A172 (cell line): ENCODE measurements at places on chromosomes 5 and 9. TPM values are rescaled to one million over a fixed set of nuclear protein-coding genes. Genes with fewer than 3 reads are reported as not detected.

- no peak for DNase-seq
Observed at GRCh38 chr5:102737805-102738469, 17.2 kb upstream of the PAM start.

GRCh38 chr5:145579301-145579700 lies 255.8 kb downstream of the PRELID2 start:
- no peak for DNase-seq

- DNase-seq: no peak
Observed at GRCh38 chr9:6051511-6051950, 36.1 kb upstream of the RANBP6 start.

DNA sequence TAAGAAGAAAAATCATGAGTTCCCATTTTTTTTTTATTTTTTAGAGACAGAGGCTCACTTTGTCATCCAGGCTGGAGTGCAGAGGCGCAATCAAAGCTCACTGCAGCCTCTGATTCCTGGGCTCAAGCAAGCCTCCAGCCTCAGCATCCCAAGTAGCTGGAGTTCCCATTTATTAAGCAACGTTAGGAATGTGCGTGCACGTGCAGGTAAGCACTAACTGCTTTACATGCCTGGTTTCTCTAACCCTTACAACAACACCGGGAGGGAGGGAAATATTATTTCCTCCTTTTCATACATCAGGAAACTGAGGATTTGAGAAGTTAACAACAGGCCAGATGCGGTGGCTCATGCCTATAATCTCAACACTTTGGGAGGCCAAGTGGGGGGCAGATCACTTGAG lies 16.3 kb upstream of the CDC23 start:
- no peak for DNase-seq

DNA sequence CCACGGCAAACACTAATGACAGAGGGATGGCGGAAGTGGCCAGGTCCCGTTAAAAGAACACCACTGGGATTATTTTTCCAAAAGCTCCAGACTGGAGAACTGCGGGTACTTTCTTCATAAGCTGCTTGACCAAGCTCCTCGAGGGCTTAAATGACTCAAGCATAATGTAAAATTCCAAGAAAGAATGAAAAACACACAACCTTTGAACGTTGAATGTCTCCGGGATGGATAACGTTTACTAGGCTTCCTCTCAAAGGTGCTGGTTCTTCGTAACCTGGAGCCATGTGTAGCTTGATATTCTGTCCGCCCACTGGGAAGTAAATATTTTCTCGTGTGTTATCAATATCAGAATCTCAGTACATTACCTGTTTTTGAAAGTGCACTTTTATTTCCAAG lies 67.6 kb downstream of the EPB41L4B start:
- no peak for DNase-seq

GRCh38 chr9:111999319-111999718 lies 102.7 kb downstream of the UGCG start:
- DNase-seq: no peak

DNA sequence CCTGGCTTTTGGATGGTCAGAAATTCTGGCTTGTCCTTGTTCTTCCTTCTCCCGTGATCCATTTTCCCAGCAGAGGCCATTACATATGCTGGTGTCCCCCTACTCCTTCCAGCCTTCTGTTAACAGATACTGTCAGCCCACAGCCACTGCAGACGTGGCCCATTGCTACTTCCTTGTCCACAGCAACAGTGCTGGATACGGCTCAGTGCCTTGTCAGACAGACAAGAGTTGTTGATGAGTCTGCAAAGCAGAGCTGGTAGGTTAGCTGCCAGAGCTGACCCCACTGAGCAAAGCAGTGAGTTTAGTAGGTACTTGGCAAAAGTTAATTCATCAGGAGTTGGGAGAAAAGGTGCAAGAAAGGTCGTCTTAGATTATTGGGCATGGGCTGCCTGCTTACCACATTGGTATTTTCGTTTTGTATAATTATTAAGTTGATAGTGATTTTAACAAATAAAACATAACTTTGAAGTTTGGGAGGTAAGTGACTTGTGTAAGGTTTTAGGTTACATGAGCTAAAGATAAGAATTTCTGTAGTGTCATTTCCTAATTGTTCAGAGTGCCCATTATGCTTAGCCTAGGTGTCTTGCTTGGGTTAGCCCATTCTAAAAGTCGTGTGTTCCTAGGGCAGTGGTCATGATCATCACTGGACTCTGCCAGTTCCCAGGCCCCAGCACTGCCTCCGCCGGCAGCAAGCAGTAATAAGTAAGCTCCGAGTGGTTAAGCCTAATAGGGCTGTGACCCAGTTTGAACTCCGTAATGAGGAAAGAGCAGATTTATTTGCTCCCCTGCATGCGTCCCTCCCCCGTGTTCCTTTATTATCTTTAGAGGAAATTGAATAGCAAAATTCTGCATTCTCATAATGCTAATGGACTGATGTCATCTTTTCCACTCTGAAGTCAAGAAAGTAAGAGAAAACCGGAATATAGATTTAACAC lies 292.0 kb downstream of the FANCC start:
- DNase-seq: peak; percentile 90

DNA sequence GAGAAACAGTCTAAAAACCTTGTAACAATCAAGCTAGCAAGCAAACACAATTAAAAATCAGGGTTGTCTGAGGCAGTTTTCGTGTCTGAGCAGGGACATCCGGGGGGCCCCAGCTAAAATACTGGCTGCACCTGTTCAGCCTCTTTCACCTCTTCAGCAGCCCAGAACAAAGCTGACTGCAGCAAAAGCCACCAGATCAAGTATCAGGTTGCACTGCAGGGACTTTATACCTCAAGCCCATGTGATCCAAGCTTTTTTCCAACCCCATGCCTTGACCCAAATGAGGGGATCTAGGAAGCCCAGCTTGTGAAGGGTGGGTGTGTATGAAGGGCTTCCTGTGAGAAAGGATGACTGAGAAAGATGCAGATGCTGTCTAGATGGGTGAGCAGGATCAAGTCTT lies 133.4 kb downstream of the SEMA6A start:
- no peak for DNase-seq

DNA sequence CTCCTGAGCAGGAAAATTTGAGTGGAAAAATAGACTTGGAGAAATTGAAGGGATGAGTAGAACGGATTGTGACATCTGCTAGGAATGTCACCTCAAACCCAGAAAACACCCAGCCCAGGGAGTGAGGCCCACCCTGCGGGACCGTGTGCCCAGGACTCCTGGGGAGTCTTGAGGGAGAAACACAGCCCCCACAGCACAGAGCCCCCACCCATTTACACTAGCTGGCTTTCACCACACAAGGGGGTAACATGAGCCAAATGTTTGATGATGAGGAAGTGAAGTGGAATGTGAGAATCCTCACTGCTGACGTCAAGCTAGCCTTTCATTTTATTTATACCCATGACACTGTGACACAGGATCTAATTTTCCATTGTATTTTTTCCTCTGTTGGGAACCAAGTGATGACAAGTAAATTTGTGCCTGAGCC lies 42.8 kb upstream of the PDE8B start:
- peak; percentile 90 for DNase-seq

- DNase-seq: no peak
Observed at GRCh38 chr5:60833520-60833919, 10.5 kb downstream of the ELOVL7 start.

DNA sequence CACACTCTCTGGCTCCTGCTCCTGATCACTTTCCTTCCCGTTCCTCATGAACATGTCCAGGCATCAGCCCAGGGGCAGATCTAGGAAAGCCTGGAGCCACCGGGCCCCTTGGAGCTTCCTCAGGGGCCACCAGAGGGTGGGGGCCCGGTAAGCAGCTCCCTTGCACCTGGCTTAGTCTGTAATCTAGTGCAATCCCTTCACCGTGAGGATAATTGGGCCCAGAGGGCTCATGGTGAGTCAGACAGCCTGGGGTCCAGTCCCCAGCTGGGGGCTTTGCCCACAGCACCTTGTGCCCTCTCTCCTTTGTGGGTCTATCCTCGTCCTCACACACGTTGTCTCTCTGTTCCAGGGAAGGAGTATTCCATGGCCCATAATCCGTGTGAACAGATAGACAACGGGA lies 10.4 kb upstream of the ALDH1B1 start:
- DNase-seq: no peak

DNA sequence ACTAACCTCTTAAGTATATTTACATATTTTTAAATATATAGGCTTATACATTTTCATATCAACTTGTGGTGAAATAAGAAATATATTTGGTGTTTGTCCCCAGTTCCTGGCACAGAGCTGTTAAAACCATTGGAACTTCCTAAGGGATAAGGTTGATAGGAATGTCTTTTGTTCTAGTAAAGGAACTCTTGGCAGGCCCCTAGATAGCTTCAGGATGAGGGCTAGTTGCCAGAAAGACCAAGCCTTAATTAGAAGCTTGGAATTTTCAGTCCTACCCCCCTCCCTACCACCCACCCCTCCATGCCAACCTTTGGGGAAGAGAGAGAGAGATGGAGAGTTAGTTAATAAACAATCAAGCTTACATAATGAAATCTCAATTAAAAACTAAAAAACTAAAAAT lies 638.6 kb upstream of the ACO1 start:
- no peak for DNase-seq

DNA sequence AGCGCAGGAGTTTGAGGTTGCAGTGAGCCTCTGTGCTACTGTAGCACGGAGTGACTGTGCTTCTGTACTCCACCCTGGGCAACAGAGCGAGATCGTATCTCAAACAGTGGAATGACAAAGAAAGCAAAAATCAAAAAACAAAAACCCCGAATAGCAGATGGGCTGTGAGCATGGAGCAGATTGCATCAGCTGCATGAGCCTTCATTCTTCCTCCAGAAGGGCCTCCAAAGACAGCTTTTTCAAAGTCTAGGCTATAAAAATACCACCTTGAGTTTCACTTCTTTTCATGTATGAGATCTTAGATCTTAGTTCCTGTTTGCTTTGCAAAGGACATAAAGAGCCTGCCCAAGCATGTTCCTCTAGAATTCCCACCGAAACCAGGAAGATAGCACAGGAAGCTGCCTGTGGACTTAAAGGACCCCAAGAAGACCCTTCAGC lies 15.0 kb upstream of the HSPB3 start:
- DNase-seq: no peak

- DNase-seq: no peak
Observed at GRCh38 chr5:53071738-53072137, 37.8 kb downstream of the MOCS2 start.

- DNase-seq: no peak
Observed at GRCh38 chr9:12276505-12276904, 416.7 kb upstream of the TYRP1 start.

- DNase-seq: peak; percentile 83
Observed at GRCh38 chr5:90529939-90530677, 724 bp upstream of the LYSMD3 start.

DNA sequence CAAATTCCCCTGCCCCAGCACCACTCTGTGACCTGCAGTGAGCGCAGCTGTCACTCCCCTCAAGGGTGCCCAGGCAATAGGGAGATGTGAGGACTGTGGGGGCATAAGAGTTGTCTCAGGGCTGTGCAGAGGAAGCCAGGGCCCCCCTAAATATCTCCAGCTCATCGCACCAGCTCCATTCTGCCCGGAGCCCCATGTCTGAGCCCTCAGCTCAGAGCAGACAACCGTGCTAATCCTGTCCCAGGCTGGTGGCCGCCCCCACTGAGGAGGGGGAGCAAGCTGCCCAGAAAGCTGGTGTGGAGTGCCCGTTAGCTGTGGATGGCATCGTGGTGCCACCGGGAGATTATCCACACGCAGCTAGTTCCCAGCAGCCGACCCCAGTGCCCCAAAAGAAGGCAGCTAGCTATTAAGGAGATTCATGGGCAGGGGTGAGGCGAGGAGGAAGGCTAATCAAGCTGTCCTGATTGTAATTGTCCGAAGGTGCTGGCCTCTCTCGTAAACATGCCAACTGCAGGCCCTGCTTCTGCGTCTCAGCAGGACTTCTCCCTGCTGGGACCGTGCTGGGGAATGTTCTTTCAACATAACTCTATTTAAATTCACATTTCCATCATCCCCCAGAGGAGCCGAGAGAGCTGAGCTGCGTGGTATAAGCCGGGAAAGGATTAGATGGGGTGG lies 17.0 kb upstream of the FIBCD1 start:
- no peak for DNase-seq

- DNase-seq: no peak
Observed at GRCh38 chr5:145558288-145558687, 276.9 kb downstream of the PRELID2 start.

DNA sequence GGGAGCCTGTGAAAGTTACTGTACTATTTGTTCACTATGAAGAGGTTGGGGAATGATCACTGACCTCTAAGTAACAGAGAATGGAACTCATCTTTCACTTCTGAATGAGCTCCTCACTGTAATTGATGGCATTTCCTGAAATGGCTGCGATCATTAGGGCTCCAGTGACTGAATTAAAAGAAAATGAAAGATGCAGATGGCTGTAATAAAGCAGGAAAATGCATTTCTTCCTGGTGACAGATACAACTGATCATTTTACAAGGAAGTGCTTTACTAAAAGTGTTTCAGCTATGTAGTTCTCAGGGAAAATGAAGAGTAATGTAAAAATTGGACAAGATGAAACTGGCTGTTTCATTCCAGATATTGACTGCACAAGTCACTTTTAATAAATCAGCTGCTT lies 1200.6 kb upstream of the NUDT12 start:
- DNase-seq: no peak

- peak; percentile 64 for DNase-seq
Observed at GRCh38 chr9:15696979-15697378, 144.1 kb downstream of the CCDC171 start.

Gene GDA
- not detected in 2 replicates for total RNA-seq

Gene BAAT
- not detected in 2 replicates for total RNA-seq

Gene PCDHB15
- 0.26 and 1.0 TPM in 2 replicates for total RNA-seq

Gene SH3PXD2B
- 13.1 and 15.0 TPM in 2 replicates for total RNA-seq

Gene DBH
- 0.02 TPM in 1 of 2 replicates, not detected in the other for total RNA-seq

Gene GRIN1
- not detected in 2 replicates for total RNA-seq

Gene AK8
- 0.43 and 0.90 TPM in 2 replicates for total RNA-seq

Gene LAMC3
- total RNA-seq: 1.0 and 1.4 TPM in 2 replicates
